ENCODE measurements at places on chromosomes 2 and 18.

GRCh38 chr2:222728621-222729020 lies 57.2 kb downstream of the MOGAT1 start:
- DNase-seq: no peak

- DNase-seq: no peak
Measured at GRCh38 chr18:29840089-29840488, 1202.5 kb downstream of the DSC3 start.

- DNase-seq: no peak
Measured at GRCh38 chr2:150109912-150110311, 377.6 kb downstream of the RND3 start.

DNA sequence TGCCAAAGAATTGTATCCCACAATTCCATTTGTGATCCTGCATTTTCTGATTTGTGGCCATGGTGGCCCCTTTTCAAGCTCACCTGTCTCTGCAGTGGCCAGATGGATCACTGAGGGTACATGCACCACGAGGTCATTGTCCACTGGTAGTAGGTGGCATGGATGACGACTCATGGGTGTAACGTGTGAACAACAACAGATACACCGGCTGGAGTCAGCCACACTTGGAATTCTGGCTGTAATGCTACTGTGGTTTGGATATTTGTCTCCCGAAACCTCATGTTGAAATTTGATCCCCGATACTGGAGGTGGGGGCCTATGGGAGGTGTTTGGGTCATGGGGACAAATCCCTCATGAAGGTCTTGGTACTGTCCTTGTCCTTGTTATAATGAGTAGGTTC lies 102.2 kb upstream of the TAF1B start:
- no peak for DNase-seq

DNA sequence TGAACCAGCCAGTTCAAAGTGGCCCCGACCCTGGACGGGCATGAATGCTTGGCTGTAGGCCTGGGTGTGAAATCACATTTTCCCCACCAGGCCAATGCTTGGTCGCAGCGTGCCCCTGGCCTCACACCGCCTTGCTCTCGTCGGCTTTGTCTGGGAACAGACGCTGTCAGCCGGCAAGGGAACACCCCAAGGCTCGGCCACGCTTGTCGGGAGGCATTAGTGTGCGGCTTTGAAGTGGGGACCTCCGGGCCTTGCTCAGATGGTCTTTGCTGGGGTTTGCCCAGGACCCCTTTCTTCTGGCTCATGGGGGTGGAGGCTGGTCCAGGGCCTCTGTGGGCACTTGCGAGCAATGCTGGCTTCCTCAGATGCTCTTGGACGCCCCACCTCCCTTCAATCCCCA lies 79.1 kb downstream of the INHBB start:
- DNase-seq: no peak

Data from CD4-positive, alpha-beta T cell treated with Interleukin-17A for 1 hour (primary cell).